ENCODE measurements at places on chromosomes 1 and 21.

DNA sequence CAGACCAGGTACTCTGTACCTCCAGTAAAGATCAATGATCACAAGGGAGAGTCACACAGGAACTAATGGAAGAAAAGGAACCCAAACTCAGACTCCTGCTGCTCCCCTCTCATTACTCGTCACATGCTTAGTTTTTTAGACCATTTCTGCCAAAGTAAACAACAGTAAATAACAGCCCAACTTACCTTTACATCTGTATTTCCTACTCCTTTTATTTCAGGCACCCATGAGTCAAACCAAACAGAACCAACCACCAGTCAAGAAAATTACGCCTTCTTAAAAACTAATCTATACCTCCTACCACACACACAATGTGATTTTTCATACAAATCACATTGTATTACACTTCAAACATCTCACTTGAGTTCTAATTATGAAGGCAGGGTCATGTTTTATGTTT is 61.4 kb upstream of the HTR1D start:
- no peak for DNase-seq

- DNase-seq, result no peak
Measured at GRCh38 chr1:13487143-13487868, 26.5 kb downstream of the LRRC38 start.

DNA sequence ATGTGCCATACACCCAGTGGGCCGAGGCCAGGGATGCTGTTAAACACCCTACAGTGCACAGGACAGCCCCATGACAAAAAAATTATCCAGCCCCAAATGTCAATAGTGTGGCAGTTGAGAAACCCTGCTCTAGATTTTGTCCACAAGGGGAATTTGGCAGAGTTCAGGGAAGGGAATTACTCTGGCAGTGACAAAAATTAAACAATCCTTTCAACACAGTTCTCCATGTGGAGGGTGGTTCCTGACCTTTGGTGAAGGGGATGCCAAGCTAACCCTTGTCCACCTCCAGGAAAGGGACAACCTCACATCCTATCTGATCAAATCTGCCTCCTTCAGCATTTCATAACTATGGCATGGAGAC is 28.4 kb upstream of the CD84 start:
- DNase-seq, result no peak

DNA sequence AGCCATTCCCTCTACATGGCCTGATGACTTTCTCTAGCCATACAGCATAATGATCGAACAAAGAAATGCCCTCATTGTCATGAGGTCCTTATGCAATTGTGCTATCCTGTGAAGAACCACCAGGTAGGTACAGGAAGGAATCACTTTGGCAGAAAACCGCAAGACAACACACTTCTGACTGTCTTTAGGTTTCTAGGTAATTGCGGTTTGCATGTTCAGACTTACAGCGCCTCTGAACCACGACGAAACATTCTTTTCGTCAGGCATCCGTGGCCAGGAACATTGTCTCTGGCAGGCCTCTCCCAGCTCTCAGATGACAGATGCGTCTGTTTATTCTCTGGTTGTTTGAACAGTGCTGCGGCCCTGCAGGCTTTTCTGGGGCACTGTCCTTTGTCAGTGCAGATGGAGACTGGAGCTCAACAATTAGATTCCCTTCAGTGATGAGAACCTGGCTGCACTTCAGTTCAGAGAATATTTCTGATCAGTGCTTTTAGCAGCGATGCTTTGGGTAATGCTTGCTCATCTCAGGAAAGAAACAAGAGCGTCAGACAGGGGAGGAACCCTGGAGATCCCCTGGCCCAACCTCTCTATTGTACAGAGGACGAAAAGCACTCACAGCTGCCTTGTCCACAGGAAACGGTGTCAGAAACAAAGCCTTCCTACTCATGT is 63.4 kb downstream of the B3GALT5 start:
- no peak for DNase-seq

- no peak for DNase-seq
Measured at GRCh38 chr1:35406103-35406502, 137.6 kb downstream of the ZMYM4 start.

- DNase-seq, result no peak
Measured at GRCh38 chr1:208350815-208351214, 106.6 kb upstream of the PLXNA2 start.

Data from activated B cell treated with CpG ODN at 0.5 μM for 24 hours (primary cell).